ENCODE measurements at places on chromosomes 5 and 9.

DNA sequence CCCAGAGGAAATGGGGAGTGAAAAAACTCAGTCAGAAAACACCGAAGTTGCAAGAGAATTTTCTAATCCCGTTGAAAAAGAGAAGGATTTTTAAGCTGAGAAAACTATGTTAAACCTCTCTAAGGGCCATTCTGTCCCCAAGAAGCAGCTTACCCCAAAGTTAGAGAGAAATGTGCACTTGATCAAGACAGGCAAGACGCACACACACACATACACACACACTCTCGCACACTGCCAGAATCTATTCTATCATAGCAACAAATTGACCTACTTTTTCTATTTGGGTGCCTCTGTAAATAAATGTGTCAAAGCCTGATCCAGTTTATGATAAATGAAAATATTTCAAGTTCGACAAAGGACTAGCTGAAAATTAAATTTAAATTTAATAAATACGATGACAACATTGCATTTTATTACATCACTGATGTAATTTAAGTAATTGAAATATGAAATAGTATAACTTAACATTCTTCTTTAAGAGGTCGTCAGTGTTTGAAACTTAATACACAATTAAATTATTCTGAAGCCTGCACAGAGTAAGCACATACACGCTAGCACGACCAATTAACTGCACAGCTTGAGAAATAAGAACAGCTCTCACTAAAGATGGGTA, 5.9 kb downstream of the NFIL3 start:
- no peak for DNase-seq

DNA sequence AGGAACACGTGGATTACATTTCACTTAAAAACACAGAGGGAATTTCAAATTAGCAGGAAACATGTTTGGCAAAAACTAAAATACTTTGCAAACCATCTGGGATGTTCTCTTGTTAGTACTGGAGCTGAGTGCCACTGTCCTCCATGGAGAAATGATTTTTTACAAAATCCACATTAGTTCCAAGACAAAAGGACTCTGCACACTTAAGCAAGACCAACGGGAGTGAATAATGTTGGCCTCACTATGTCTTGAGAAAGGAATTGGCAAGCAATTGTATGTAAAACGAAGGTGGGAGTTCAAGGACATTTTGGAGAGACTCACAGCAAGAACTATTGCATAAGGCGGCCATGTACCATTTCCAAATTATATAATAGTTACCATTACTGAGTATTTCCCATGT, 547.5 kb downstream of the EBF1 start:
- DNase-seq, result no peak

- DNase-seq, result no peak
Observed at GRCh38 chr5:132256086-132256782, 1.3 kb upstream of the PDLIM4 start.

DNA sequence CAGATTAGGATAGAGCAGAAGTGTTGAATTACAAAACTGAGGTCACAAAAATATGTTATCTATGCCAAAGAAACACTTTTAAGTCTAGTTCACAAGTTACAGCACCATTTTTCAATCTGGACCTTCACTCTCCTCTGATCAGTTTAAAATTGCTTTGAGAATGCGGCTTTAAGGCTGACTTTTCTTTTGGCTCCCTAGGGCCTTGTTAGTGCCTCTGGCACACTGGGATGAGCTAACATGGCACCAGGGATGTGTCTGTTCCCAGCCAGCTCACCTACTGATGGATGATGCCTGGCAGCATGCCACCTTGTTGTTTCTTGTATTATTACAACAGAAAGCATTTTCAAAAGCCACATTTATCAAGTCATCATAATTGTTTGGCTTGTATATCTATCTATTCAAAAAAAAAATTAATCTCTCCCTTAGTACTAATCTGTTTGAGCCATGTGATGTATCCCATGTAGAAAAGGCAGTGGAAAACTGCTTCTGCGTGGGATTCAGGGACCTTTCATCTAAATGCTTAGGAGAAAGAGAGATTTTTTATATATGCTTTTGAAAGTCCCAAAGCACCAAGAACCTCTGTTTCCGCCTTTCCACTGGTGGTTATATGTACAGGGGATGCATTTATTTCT, 46.6 kb downstream of the ADAMTSL1 start:
- DNase-seq, result no peak

- no peak for DNase-seq
Observed at GRCh38 chr9:94443032-94443722, 111.7 kb upstream of the PCAT7 start.

DNA sequence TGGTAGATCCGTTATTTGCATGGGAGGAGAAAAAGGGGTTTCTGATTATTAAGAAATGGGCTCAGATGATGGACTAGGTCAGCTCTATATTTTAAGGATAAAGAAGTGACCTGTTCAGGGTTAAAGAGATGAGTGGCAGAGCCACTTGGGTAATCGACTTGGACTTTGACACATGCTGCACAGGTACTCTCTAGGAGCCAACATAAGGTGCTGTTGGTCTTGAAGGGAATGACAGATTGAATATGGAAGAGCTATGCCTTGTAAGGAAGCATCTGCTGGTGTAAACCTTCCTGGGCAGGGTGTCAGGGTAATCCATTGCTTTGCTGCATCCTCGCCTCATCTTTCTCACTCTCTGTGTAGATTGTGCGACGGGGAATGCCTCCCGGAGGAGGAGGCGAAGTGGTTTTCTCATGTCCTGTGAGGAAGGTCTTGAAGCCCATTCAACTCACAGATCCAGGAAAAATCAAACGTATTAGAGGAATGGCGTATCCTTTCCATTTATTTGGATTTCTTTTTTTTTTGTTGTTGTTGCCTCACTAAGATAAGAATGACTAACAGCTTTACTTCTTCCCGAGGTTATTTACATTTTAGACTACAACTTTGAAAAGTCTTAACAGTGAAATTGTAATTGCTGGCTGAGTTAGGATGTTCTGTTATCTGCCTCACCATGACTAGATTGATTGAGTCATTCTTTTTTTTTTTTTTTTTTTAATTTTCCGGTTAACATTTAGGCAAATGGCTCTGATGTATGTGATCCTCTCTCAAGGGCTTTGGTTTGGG, 41.2 kb downstream of the RCL1 start:
- no peak for DNase-seq

GRCh38 chr9:85339338-85339737, 402.4 kb downstream of the AGTPBP1 start:
- DNase-seq, result no peak

GRCh38 chr5:55633574-55634208, 78.4 kb downstream of the SLC38A9 start:
- no peak for DNase-seq

DNA sequence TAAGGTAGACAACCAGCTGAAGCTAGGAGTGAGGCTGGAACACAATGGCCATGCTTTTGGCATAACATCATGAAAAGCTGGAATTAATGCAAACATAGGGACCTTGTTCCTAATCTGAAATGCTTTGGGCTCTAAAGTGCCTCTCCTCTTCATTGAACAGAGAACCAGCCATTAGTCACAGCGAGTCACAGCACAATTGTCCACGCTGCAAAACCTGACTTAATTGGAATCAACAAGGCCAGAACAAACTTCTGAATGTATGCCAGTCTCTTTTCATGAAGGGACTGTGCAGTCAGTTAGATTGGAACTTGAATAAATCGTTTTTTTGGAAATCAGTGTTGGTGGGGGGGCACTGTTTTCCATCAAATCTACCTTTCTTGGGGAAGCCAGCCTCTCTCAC, 96.5 kb downstream of the JAKMIP2 start:
- DNase-seq, result no peak

DNA sequence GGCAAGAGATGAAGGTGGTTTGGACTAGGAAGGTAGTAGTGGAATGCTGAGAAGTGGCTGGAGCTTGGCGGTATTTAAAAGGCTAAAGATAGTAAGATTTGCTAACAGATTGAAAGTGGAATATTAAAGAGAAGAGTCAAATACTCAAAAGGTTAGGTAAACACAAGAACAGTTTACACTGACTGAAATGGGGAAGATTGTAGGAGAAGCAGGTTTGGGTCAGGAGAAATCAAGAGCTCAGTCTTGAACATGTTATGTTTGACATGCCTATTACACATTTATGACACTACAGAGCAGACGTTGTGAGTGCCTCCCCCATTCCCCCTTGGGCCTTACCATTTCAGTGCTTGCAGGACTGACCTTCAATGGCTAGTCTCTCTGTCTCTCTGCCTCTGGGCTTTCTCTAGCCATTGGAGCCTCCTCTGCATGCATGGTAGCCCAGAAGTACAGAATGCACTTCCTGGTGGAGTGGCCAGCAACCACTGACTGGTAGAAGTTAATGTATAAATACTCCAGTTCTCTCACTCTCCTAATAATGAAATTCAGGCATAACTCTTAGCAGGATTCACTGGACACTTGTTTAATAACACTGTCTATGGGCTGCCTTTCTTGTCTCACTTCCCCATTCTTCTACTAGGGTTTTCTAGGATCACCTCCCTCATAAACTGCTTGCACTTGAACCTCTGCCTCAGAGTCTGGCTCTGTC, 56.8 kb downstream of the HMGCS1 start:
- DNase-seq, result no peak

DNA sequence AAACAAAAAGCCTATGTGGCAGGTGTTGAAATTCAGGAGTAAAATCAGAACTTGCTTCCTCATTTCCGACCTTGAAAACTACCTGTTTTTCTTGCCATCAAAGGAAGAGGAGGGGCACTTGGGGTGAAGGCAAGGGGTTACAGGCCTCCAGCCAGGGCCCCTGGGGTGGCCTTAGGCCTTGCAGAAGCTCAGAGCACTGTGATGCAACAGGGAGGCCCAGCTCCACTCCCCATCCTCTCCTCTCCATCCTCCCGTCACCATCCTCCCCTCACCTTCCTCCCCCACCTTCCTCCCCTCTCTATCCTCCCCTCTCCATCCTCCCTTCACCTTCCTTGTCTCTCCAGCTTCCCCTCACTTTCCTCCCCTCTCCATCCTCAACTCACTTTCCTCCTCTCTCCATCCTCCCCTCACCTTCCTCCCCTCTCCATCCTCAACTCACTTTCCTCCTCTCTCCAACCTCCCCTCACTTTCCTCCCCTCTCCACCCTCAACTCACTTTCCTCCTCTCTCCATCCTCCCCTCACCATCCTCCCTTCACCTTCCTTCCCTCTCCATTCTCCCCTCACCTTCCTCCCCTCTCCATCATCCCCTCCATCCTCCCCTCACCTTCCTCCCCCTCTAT, 111.6 kb downstream of the WNK2 start:
- no peak for DNase-seq

- peak; percentile 48 for DNase-seq
Observed at GRCh38 chr9:128818839-128819715, 777 bp downstream of the ENDOG start.

DNA sequence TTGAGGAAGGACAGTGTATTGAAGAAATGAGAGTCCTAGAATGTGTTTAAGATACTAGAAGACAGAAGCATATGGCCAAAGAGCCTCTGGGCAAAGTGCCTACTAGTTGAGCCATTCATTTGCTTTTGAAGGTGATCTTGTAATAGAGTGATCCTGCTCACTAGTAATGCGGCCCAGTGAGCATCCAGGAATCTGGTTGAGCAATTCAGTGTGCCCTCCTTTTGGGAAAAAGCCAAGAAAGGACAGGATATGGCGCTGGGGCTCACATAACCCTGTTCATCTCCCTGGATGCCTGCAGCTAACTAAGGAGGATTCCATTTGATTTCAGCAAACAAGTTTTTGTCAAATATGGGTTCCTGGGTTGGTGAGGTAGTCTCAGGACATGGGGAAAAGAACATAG, 16.3 kb downstream of the ADAM19 start:
- no peak for DNase-seq

GRCh38 chr9:127126971-127127370, 4.5 kb upstream of the ANGPTL2 start:
- DNase-seq, result no peak

DNA sequence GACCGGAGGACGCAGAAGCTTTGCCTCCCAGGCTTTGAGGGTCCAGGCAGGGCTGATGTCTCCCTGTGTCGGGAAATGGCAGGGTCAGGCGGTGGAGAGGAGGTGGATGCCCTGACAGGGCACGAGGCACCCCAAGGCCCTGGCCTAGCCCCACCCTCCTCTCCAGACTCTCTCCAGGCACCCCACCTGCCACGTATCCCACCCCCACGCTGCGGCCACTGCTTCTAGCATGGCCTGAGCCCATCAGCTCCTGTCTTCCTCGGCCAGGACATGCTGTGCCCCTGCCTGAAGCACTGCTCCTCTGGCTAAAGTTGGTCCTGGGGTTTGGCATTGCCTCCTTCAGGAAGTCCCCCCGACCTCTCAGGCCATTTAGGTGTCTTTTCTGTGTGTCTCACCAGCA, 64.2 kb upstream of the RXRA start:
- DNase-seq, result no peak

DNA sequence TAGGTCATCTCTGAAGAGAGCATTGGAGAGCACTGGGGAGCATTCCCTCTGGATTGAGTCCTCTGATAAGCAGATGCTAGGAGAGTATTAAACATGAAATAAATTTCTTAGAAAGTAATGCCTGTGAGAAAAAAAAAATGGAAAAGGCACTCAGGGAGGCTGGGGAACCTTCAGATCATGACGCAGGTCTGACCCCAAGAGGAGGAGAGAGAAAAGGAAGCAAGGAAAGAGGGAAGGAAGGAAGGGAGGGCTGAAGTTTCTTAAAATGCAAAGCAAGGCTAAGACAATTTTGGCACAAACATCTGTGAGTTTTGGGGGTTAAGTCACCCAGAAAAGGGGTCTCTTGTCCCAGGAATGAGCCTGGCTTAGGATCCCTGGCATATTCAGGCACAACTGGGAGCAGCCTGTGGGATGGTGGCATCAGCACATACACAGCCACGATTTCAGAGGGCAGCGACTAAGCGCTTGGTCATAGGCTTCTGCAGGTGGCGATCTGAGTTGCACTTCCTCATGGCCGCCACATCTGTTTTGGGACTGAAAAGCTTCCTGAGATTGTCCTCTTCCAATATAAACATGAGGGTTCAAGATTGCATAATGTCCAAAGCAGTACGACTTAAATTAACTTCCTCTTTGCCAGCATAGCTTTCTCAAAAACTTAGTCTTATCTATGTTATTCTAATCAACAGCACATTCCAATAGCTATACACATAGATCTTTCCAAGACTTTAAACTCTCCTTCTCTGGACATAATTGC, 692.7 kb downstream of the DNAH5 start:
- DNase-seq, result no peak

- DNase-seq, result no peak
Observed at GRCh38 chr5:44334622-44335021, 54.6 kb downstream of the FGF10 start.

- no peak for DNase-seq
Observed at GRCh38 chr9:82234160-82234943, 245.8 kb downstream of the SPATA31D1 start.

DNA sequence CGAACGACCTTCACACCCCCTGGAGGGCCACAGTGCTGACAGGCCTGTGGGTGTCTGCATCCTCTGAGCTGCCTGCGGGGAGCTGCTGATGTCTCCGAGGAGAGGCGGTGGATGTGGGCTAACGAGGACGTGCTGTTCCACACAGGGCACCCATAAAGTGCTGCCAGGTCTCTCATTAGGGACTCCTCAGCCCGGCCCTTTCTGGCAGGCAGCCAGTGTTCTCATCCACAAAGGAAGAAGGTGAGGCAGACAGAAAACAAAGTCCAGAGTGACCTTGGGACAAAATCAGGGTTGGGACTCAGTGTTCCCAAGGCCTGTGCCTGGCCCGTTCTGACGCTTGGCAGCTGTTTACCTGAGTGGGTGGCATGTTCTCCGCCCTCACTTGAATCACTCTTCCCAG, 29.3 kb downstream of the CARTPT start:
- no peak for DNase-seq

- no peak for DNase-seq
Observed at GRCh38 chr5:156350256-156350655, 23.3 kb downstream of the SGCD start.

GRCh38 chr9:137902646-137903045, 25.1 kb downstream of the CACNA1B start:
- no peak for DNase-seq
